ENCODE measurements at places on chromosomes 2 and 18.

DNA sequence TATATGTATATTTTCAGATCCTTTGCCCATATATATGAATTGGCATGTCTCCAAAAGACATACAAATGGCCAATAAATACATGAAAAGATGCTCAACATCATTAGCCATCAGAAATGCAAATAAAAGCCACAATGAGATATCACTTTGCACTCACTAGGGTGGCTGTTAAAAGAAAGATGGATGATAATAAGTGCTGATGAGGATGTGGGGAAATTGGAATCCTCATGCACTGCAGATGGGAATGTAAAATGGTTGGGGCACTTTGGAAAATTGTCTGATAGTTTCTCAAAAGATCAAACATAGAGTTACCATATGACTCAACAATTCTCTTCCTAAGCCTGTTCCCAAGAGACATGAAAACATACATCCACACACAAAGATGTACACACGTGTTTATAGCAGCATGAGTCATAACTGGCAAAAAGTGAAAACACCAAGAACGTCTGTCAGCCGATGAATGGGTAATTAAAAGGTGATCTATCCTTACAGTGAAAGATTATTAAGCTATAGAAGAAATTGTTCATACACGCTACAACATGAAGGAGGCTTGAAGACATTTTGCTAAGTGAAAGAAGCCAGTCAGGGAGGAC, 19.7 kb downstream of the NGEF start:
- ATAC-seq: peak; percentile 77

DNA sequence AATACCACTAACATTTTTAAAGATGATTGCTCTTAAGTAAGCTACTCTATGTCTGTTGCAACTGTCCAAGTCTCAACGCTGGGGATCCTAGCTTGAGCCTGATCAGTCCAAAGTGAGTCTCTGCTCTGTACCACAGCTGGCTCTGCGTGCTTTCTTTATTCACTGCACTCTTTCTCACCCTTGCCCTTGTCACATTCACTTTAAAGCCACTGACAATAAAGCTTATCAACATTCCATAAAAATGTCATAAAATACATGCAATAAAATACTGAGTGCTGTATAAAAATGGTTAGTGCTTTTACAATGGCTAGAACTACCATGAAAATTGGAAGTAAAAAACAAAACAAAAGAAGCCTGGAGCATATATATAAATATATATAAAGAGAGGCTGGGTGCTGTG, 45.5 kb upstream of the LRRTM4 start:
- no peak for ATAC-seq

DNA sequence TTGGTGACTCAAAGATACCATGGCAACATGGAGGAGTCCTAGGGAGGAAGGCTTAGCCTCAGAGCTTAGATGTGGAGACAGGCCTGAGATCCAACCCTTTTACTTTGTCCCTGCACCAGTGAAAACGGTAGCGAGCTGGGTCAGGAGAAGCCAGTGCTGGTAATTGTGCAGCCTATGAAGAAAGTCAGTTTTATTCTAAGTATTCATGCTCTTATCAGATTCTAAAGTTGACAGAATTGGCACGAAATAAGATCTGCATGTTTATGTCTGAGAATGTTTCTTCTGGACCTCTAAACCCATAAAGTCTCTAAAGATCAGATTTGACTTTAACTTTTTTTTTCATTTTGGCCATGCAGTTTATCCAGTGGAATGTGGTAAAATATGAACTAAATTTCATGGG, 93.8 kb downstream of the SCG2 start:
- ATAC-seq: no peak

- no peak for ATAC-seq
Measured at GRCh38 chr2:2271469-2271941, 59.6 kb downstream of the MYT1L start.

DNA sequence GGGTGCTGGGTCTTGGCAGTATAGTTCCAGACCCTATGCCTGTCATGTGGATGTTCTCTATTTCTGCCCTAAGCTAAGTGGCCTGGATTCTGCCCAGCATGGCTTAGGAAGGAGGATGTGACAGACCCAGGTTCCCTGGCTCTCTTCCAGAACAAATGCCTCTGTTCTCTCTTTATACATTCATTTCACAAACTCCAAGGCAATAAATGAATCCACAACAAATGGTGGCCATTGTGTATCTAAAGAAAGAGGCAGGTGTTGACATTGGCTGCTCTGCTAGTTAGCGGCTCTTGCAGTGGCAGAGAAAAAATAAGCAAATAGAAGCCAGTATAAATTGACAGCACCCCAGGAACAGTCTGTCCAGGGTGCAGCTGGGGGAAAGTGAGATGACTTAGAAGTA, 298.6 kb downstream of the SUCLG1 start:
- no peak for ATAC-seq

GRCh38 chr18:69759046-69759445, 188.6 kb downstream of the CD226 start:
- ATAC-seq: no peak

DNA sequence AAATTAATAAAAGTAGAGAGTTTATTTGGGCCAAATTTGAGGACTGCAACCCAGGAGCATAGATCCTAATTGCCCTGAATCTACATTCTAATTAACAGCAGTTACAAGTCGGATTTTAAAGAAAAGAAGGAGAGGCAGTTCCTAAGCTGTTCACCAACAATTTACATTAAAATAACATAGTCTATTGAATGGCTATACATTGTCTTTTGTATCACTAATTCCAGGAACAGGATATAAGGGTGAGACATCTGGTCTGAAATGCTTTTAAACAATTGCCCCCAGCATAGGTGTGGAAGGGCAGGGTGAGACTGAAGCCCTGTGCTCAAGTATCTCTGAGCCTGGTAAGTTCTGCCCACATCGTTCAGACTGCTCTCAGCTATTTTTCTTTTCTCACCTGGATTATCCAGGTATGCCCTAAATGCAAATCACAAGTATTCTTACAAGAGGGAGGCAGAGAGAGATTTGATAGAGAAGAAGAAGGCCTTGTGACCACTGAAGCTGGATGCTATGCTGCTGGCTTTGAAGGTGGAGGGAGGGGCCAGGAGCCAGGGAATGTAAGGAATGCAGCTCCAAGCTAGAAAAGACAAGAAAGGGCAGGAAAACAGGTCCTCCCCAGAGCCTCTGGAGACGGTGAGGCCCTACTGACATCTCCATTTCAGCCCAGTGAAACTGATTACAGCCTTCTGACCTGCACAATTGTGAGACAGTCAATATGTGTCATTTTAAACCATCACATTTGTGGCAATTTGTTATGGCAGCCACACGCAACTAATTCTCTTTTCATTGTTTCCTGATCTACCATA, 189.4 kb upstream of the ARL4C start:
- ATAC-seq: peak; percentile 95

GRCh38 chr2:63827749-63828148, 13.9 kb upstream of the UGP2 start:
- ATAC-seq: no peak

DNA sequence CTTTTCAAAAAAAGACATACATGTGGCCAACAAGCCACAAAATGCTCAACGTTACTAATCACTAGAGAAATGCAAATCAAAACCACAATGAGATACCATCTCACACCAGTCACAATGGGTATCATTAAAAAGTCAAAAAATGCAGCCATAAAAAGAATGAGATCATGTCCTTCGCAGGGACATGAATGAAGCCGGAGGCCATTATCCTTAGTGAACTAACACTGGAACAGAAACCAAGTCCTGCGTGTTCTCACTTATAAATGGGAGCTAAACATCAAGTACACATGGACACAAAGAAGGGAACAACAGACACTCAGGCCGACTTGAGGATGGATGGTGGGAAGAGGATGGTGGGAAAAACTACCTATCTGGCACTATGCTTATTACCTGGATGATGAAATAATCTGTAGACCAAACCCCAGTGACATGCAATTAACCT, 17.8 kb upstream of the ATL2 start:
- ATAC-seq: no peak

DNA sequence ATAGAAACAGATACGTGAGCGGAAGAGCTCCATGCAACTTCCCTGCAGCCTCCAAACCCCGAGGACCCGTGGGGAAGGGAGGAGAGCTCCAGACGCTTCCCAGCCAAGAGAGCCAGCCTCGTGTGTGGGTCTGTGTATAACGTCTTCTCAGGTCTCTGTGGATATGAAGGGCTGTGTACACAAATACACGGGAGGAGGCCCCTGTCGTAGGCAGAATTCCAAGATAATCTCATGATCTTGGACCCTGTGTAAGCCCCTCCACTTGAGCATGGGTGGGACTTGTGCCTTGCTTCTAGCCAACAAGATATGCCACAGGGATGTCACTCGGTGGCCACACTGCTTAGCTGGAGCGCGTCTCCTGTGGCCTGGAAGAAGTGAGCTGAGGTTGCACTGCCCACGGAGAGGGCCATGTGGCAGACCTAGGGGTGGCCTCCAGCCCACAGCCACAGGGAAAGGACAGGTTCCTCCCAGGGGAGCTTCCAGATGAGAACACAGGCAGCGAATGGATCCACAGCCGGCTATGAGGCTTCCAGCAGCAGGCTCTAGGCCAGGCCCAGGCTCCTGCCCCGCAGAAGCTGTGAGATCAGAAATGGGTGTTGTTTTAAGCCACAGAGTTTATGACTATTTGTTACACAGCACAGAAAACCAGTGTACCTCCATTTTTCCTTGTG, 15.6 kb upstream of the KLF11 start:
- ATAC-seq: no peak

GRCh38 chr2:201191132-201191875, 8.4 kb downstream of the CASP10 start:
- peak; percentile 63 for ATAC-seq

GRCh38 chr18:76490670-76491472, 4.2 kb downstream of the ZNF516 start:
- ATAC-seq: peak; percentile 27

Measured in esophagus mucosa (tissue), 1 donor.